Gastrocnemius medialis (tissue), 4 donors: ENCODE measurements at places on chromosomes 4 and X. TPM values are rescaled to one million over a fixed set of nuclear protein-coding genes. Genes with fewer than 3 reads are reported as not detected.

- DNase-seq = no peak
Measured at GRCh38 chr4:66376921-66377320, 706.6 kb upstream of the EPHA5 start.

- DNase-seq = no peak
Measured at GRCh38 chr4:93147524-93148212, 680.9 kb upstream of the ATOH1 start.

GRCh38 chrX:7993873-7994272, 66.7 kb upstream of the PNPLA4 start:
- DNase-seq = no peak

DNA sequence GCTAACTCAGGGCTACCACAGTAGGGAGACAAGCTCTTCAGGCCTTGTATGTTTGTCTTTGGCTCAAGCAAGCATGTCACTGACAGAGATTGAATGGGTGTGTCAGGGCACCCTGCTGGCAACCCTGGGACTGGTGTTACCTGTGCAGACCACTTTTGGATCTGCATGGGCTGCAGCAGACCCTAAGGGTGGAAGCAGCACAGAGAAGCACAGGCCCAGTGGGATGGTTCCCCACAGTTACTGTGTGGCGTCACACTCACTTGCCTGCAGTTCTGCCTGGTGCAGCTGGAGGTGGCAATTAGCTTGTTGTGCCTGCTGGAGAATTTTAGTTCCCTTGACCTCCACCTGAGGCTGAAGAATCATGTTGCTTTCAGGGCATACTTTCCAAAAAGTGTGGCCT, 46.0 kb downstream of the ZNF185 start:
- DNase-seq = no peak

GRCh38 chrX:56216332-56216731, 15.8 kb upstream of the KLF8 start:
- no peak for DNase-seq

- no peak for DNase-seq
Measured at GRCh38 chrX:150475461-150475860, 93.0 kb upstream of the MTM1 start.

- DNase-seq = no peak
Measured at GRCh38 chr4:98481167-98481566, 177.2 kb downstream of the TSPAN5 start.

- DNase-seq = no peak
Measured at GRCh38 chr4:81040012-81040659, 9.6 kb downstream of the BMP3 start.

DNA sequence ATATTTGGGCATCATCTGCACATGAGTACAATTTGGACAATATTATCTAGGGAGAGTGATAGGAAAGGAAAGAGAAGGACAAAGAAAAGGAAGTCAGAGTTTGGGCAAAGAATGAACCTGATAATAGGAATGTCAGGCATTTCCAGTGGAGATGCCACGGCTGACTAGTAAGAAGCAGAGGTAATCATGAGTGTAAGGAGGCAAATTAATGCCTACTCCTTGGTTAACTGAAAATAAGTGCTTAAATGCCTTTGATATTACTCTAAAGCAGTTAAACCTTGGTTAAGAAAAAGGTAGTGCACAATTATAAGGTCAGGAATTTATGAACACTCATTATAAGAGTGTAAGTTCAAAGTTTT, 99.2 kb upstream of the DDIT4L start:
- DNase-seq = no peak

GRCh38 chrX:2540426-2540947, 39.7 kb upstream of the DHRSX start:
- no peak for DNase-seq

Gene MAP3K15
- not detected for total RNA-seq

Gene ARHGEF38
- not detected for total RNA-seq

Gene WDR17
- 0.18 TPM for total RNA-seq

Gene CFAP99
- not detected for total RNA-seq

Gene GPR143
- not detected for total RNA-seq

Gene NUDT10
- not detected for total RNA-seq

Gene NEUROG2
- total RNA-seq = not detected

Gene TIMP1
- 94.8 TPM for total RNA-seq

Gene PCSK1N
- not detected for total RNA-seq
